ENCODE measurements at places on chromosomes 16 and 17.

GRCh38 chr17:82655523-82655922 is 7.3 kb upstream of the WDR45B start:
- no peak for DNase-seq

GRCh38 chr17:6104956-6105648 is 34.9 kb downstream of the WSCD1 start:
- DNase-seq = no peak

DNA sequence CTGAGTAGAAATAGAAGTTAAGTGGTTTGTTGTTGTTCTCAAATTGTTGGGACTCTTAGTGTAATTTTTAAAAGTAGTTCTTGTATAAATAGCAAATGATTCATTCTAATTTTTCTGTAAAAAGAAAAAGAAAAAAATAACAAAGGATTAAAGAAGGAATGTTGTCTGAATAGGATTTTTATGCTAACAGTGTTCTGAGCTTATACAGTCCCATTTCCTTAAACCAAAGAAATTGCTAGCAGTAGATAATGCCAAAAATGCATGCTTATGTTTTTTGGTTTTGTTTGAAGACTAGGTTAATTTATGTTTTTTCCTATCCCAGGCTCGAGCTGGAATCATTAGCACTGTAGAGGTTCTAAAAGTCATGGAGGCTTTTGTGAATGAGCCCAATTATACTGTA is 44.7 kb upstream of the KPNB1 start:
- DNase-seq = no peak

DNA sequence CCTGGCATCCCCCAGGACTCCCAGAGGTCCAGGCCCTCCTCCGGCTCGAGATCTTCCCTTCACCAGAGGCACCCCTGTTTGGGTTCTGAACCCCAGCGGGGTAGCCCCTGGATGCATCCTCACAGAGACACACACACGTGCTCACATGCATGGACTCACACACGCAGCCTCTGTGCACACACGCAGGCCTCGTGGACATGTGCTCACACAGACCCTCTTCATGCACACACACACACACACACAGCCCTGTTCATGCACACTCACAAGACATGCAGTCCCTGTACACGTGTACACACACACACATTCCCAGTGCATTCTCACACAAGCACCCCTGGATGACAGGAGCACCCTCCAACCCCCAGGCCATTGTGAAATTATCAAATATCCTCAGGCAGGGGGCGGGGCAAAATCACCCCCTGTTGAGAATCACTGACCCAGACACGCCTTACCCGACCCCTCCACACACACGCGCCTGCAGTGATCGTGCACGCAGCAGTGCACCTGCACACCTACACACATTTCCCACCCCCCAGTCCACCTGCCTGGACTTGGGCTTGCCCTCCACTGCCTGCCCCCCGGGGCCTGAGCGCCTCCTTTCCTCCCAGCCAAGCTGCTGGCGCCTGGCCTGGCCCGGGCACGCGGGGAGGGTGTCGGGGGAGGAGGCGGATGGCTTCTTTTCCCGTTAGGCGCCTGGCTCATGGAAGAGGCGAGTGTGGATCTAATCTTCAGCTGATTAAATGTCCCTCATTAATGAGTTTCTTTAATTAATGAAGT is 62.6 kb downstream of the ENGASE start:
- no peak for DNase-seq

DNA sequence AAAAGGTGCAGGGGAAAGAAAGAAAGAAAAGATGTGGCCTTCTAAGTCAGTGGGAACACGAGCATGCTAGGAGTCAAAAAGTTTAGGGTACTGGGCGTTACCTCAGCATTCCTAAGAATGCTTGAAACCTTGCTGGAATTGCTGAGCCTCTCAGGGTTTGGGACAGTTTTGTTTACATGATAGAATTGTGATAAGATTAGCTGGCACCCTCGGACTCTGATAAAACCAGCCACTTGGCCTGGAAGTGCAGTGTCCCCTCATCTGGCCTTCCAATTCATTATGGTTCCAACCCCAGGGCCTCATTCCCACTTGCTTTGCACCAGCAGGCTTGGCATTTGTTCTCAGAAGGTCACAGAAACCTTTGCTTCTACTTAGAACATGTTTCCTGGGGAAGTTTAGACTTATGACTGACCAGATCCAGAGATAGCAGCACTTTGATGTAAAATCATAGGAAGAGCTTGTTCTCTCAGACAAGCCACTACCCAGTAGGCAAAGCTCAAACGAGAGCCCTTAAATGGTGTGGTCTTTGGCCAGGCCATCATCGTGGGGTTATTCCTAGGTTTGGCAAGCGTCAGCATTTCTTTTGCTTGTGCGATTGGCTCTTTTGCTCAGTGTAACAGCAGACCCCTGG is 8.0 kb downstream of the SGF29 start:
- DNase-seq = no peak

GRCh38 chr17:57434361-57434760 is 178.0 kb downstream of the MSI2 start:
- DNase-seq = no peak

DNA sequence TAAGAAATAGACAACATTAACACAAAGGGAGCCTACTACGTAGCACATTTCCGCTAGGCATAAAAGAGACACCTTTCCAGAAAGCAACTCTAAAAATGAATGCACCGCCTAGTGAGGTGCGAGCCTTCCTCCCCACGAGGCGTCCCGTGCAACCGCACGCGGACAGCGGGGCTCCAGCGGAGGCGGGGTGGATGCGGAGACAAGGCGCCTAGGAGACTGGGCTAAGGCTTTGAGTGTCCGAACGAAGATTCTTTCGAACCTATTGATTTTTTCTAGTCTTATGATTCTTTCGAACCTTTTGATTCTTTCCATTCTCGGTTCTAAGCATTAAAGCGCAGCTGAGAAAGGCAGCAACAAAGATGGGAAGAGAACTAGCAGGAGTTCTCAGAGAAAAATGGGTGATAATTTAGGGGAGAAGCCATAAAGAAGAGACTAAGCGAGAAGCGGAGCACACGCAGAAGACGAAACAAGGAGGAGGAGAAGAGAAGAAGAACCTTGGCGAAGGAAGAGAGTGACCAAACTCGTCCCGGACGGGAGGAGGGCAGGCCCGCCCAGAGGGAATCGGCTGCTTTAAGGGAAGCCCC is 394 bp upstream of the CPD start:
- no peak for DNase-seq

- DNase-seq = no peak
These were observed 48.8 kb upstream of the DLX4 start for GRCh38 chr17:49920030-49920769.

DNA sequence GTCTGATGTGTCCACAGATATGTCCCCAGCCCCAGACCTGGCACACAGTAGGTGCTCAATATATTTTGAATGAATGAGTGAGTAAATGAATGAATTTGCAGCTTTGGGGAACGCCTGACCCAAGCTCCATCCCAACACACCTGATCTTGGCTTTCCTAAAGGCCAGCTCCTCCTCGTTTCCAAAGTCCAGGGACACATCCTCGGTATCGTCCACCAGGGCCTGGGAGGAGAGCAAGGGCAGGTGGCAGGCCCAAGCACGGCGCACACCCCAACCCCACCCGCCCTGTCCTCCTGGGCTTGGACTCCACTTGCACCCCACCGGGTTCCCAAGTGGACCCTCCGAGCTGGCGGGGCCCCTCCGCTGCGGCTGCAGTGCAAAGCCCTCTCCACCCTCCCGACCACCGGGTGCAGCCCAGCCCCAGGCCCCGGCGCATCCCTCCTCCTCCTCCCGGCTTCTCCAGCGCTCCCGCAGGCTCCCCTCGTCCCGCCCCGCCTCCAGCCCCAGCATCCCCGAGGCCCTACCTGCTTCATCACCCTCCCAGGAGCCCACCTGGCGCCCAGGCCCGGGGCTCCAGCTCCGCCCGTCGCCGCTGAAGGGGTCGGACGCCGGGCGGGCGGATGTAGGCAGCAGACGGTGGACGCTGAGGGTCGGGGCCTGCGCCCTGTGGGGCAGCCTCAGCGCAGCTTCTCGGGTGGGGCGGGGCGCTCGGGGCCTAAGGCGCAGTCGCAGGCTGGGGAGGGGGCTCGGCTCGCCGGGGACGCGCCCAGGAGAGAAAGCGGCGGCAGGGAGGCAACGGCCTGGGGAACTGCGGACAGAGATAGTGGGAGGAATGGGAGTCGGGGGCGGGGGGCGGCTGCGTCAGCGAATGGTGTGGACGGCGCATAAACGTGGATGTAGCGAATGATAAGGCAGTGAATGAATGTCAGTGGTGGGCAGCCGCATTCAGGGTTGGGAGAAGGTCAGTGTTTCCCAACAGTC is at the start of gene TVP23A:
TVP23A (minus strand) TSS at position 832 of the 979 bp plus-strand sequence; CDS start at position 531, 301 bp downstream.
- DNase-seq = no peak

DNA sequence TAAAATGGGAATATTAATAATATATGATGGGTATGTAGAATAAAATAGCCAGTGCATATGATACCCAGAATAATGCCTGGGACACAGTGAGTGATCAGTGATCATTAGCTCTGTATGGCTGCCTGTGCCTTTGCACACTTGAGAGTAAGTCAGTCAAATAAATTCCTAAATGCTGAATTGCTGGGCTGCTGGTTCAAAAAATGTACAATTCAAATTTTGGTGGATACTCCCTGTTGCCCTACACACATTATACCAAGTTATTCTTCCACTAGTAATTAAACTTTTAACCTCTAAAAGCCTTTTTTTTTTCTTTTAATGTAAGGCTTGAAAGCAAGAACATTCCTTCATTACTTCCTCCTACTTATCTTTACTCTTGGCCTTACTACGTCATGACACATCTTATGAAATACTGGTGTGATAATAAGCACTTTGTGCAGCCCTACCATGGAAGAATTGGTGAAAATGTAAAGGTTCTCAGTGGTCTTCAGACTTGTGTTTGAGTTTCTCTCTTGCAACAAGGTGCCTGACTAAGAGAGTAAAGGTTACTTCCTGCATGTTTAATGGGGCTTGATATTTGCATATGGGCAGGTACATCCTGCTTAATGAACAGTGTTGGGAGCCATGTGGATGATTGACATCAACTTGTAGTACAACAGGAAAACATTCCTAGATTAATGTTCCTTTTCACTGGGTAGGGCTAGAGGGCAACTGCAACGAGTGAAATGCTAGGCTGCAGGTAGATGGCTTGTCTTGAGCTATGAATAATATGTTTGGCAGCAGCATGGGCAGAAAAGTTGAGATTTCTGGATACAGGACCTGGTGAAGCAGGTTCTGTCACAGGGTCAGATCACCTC is 84.3 kb downstream of the PRKCA start:
- no peak for DNase-seq

- no peak for DNase-seq
These were observed 29.4 kb downstream of the HLF start for GRCh38 chr17:55294042-55294751.

DNA sequence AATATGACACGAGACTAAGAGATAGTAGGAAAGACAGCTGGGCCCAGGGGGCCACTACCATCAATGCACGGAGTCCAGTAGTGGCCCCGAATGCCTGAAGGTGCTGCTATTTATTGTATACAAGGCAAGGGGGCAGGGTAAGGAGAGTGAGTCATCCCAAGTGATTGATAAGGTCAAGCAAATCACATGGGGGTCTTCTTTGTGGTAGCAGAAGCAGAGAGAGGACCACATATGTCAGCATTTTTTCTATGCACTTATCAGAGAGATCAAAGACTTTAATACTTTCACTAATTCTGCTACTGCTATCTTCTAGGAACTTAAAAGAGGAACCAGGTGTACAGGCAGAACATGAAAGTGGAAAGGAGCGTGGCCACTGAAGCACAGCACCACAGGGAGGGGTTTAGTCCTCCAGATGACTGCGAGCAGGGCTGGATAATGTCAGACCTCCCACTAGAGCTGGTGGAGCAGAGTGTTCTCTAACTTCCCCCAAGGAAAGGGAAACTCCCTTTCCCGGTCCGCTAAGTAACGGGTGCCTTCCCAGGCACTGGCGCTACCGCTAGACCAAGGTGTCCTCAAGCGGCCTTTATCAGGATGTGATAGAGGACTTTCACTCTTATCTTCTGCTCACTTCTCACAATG is 26.4 kb upstream of the ARL4D start:
- DNase-seq = no peak

DNA sequence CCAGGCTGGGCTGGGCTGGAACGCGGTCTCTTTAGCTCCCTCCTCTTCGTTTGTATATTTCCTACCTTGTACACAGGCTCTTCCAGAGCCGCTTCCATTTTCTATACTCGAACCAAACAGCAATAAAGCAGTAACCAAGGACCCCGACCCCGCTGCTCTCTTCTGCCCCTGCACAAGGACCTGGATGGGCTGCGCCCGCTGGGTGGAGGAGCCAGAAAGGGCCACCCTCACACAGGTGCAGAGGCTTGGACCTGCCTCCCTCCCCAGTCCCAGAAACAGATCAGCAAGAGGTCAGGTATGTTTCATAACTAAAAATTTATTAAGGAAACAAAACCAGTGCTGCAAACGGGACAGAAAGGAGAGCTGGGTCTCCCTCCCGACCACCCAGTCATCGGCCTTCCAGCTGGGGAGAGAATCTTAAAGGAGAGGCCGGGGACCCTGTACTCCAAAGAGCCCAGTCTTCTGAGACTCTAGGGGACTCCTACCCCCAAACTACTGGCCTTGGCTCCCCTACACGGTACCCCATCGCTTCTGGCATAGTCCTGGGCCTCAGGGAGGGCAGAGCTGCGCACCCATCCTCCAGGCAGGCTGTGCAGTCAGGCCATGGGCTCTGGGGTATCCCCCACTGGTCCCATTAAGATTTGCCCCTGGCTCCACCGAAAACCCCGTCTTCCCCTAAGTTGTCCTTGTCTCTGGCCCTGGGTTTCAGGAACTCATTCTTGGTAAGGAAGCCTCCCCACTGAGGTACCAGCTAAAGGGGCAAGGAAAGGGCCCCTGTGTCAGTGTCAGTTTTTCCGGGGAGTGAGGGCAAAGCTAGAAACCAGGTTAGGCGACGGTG is 4.9 kb downstream of the HIC1 start:
- DNase-seq = no peak

GRCh38 chr17:67632141-67632540 is 85.6 kb upstream of the NOL11 start:
- DNase-seq = no peak

DNA sequence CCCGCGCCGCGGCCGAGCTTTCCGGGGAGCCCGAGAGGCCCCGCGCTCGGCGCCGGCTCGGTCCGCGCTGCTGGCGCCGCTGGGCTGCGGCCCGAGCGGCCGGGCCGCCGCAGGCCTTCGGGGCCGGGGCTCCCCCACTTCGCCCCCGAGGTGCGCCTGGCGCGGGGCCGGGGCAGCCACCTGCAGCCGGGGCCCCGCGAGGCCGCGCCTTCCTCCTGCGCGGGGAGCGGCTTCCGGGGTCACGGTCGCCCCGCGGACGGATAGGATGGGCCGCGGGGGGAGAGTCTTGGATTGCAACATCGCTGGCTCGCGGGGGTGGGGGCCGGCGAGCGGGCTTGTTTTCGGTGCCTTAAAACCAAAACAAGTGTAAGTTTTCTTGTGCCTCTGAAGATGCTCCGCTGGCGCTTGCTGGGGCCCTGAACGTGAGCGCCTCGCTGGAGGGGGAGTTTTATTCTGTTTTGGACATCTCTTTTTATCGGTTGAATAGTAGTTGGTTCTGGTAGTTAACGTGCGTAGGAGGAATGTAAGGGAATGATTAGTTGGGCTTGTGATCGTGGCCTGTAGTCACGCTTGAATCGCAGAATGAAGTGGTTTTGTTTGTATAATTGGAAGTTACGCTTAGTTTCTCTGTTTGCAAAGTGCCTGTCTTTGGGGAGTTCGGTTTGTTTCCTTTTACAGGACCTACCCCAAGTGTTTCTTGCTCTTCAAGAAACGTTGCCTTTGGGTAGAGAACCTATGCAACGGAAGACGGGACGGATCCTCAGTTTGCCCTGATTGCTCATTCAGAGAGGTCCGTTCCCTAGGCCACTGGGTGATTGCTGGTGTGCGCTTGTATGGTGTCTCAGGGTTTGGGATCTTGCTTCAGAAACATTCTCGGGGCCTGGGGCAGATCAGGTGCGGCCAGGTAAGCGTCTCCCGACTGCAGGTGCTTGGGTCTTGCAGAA is 724 bp downstream of the UBE2I start:
- no peak for DNase-seq

- no peak for DNase-seq
These were observed 6.2 kb upstream of the SLC16A13 start for GRCh38 chr17:7029659-7030058.

Data from amniotic stem cell (primary cell).